Pancreas (tissue), 10 donors: ENCODE measurements at places on chromosomes 1 and 21. TPM values are rescaled to one million over a fixed set of nuclear protein-coding genes. Genes with fewer than 3 reads are reported as not detected.

DNA sequence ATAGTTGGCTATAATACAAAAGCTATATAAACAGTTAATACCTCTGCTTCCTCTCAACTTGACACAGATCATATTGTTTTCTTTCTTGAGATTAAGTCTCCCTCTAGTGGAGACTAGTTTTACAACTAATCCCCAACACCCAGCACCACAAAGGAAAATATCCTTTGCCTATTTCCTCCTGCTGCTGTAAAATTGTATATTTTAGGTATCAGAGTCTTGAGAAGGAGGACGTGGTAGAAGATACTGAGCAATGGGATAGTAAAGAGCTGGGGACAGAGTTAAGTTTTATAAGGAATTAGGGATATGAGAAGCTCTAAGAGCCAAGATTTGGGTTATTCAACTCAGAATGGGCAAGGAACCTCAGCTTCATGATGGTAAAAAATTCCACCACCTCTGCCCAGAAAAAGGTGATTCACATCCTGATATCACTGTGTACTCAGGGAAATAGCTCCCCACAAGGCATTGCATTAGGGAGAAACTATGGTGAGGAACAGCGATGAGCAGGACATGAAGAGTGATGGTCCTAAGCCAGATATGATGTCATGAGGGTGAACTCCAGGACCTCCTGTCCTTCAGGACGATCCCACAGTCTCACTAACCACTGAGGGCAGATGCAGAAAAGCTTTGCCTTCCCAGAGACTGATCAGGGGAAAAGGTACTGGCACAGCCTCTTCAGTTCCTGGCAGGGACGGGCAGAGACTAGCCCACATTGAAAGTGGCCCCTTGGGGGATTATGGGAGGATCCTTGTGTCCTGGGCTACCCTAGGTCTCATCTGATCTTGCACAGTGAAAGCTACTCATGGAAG lies 14.7 kb upstream of the CFAP126 start:
- H3K27ac ChIP-seq: no peak overlapping the region
- H3K4me3 ChIP-seq: no peak overlapping the region
- H3K4me1 ChIP-seq: peaks cover 19% of the 10 kb centered on the region
- H3K36me3 ChIP-seq: no peaks in the 10 kb centered on the region

- no peaks in the 10 kb centered on the region for H3K27me3 ChIP-seq
- H3K4me3 ChIP-seq: no peak overlapping the region
- H3K36me3 ChIP-seq: no peaks in the 10 kb centered on the region
- no peak for DNase-seq
Measured at GRCh38 chr1:200250469-200250868, 159.4 kb downstream of the ZNF281 start.

DNA sequence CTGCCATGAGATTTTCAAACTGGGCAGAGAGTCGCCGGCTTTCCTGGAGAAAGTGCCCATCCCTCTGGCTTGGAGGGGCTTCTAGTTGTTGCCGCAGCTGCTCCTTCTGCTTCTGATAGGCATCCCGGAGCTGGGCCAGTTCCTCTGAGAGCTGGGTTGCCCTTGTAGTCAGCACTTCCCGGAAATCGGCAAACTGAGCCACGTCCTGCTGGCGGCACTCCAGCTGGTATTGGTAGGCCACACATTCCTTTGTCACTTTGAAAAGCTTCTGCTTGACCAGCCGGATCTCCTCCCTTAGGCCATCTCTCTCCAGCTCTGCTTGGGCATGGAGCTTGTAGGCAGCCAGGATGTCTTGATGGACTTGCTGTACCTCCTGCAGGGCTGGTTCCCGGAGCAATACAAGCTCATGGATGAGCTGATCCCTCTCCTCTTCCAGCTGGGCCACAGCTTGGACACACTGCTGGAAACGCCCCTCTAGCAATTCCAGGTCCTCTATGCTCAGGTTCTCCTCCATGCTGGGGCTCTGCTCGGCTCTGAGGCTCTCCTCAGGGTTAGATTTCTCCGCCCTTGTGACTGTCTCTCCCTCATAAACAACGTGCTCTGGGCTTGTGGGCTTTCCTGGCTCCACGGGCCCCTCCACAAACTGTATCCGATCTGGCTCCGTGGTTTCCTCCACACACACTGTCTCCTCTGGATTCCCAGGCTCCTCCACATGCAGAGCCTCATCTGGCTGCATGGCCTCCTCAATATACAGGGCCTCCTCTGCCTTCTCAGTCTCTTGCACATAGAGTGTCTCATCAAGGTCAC lies 7.3 kb downstream of the SYNC start:
- H3K36me3 ChIP-seq: no peaks in the 10 kb centered on the region
- no peaks in the 10 kb centered on the region for H3K27me3 ChIP-seq
- peak; percentile 82 for DNase-seq
- H3K4me1 ChIP-seq: no peaks in the 10 kb centered on the region
- no peak overlapping the region for H3K27ac ChIP-seq

TEKT2 gene
- total RNA-seq: 1.3 TPM

DNA sequence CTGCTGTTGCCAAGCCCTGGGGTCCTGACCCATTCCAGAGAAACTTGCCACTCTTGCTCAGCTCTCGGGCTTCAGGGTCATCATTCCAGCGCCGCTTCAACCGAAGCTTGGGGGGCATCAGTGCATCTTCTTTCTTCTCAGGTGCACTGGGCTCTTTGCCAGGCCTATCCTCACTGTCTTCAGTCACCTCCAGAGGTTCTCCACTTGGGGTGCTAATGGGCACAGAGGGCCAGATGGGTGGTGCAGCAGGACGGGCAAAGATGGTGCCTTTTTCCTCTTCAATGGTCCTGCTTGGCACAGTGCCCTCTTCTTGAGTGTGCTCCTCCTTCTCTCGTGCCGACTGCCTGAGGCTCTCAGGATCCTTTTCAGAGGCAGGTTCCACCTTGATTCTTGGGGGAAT lies 13.3 kb downstream of the ETV3 start:
- no peak overlapping the region for H3K27ac ChIP-seq
- no peaks in the 10 kb centered on the region for H3K36me3 ChIP-seq
- no peak for DNase-seq
- no peaks in the 10 kb centered on the region for H3K4me1 ChIP-seq
- no peaks in the 10 kb centered on the region for H3K27me3 ChIP-seq

HSPG2 gene
- 105 TPM for total RNA-seq

DNA sequence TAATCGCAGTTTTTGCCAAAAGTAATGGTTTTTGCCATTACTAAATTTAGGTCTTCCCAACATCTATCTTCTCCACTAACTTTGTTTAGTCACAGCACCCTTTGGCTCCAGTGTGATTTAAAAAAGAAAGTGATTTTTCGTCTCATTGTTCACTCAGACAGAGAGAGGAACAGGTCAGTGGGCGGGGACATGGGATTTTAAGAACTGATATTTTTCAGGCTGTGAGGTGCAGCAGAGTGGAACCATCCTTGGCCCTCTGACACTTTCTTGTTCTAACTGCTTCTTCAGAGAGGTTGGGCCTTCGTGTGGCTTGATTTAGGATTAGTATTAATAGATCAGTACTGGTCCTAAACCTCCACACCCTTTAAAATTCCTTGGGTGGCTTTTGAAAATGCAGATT lies 38.8 kb downstream of the CASQ2 start:
- no peak overlapping the region for H3K4me3 ChIP-seq
- no peak overlapping the region for H3K27ac ChIP-seq
- no peaks in the 10 kb centered on the region for H3K4me1 ChIP-seq

KLHDC9 gene
- total RNA-seq: 7.9 TPM

- no peak overlapping the region for H3K4me3 ChIP-seq
- H3K36me3 ChIP-seq: no peaks in the 10 kb centered on the region
- H3K27ac ChIP-seq: no peak overlapping the region
- no peaks in the 10 kb centered on the region for H3K4me1 ChIP-seq
- DNase-seq: no peak
Measured at GRCh38 chr1:154774175-154774855, 95.8 kb downstream of the KCNN3 start.

DNA sequence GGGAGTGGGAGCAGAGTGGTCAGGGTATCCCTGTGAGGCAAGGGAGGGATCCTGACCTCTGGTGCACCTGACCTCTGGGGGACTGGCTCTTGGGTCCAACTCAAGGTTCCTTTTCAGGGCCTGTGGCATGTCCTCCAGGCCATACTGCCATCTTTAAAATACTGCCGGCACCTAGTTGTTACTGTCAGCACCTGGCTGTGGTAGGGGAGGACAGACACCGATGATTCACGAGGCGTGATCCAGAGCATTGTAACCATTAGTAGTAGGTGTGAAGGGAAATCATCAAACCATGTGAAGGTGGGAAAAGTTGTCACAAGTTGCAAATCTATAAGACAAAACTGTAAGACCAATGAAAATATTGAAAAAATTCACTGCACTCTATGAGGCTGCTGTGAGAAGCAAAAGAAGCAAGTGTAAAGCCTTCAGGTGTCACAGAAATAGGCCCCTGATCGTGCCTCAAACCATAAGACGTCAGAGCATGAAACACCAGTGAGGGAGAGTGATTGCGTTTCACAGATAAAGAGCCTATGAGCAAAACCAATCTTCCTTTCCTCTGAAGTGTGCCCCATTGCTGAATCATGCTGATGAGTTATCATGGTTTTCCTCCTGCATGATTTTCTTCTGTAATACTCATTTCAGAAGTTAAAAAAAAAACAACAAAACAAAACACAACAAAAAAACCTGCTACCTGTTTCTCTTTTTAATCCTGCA lies 55.3 kb downstream of the CDC7 start:
- H3K4me3 ChIP-seq: no peak overlapping the region
- no peak overlapping the region for H3K27ac ChIP-seq
- no peaks in the 10 kb centered on the region for H3K4me1 ChIP-seq
- no peaks in the 10 kb centered on the region for H3K36me3 ChIP-seq

GRCh38 chr1:37567023-37567422 lies 10.3 kb downstream of the DNALI1 start:
- no peaks in the 10 kb centered on the region for H3K27me3 ChIP-seq
- H3K27ac ChIP-seq: no peak overlapping the region
- H3K36me3 ChIP-seq: peaks cover 35% of the 10 kb centered on the region

GRCh38 chr1:119631086-119631432 lies 17.0 kb downstream of the ZNF697 start:
- no peaks in the 10 kb centered on the region for H3K27me3 ChIP-seq
- DNase-seq: no peak
- peak overlapping the region; percentile 11 for H3K4me3 ChIP-seq
- H3K4me1 ChIP-seq: peaks cover 9% of the 10 kb centered on the region
- peak overlapping the region; percentile 73 for H3K27ac ChIP-seq

DNA sequence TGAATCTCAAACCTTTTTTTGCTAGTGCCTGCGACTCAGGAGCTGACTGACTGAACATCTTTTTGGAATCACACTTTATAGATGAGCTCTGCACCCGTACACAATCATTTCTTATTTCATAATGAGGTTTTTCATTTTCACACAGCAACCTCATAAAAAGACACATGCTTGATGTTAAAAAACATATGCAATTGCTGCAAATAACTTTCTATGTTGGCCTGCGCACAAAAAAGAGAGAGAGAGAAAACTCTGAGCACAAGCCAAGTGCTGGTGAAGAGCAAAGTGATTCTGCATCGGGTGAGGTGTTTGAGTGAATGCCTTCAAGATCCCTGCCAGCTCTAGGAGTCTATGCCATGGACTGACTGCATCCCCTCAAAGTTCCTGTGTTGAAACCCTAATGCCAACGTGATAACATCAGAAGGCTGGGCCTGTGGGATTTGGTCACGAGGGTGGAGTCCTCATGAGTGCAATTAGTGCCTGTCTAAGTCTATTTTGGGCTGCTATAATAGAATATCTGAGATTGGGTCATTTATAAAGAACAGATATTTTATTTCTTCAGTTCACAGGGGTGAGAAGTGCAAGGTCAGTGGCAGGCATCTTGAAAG lies 36.6 kb downstream of the C1orf87 start:
- H3K4me3 ChIP-seq: no peak overlapping the region
- H3K4me1 ChIP-seq: no peaks in the 10 kb centered on the region
- no peaks in the 10 kb centered on the region for H3K36me3 ChIP-seq
- H3K27me3 ChIP-seq: no peaks in the 10 kb centered on the region
- no peak overlapping the region for H3K27ac ChIP-seq

LCE3E gene
- total RNA-seq: not detected

BCL2L15 gene
- 14.1 TPM for total RNA-seq

DNA sequence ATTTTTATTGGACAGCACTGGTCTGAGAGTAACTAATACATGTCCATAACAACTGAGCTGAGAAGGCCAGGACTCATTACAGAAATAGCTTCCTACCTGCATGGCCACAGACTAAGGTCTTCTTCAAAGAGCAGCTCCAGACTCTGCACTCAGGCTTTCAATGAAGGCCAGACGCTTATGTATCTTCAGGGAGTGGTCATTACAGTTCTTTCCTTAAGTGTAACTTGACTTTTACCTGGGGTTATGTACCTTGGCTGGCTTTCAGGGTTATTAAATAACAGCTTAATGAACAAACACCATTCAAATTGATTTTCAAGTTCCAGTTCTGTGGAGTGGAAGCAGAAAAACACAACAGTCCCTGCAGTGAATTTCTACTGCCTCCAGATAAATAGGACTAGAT lies 23.8 kb upstream of the SLC22A15 start:
- peaks cover 8% of the 10 kb centered on the region for H3K4me1 ChIP-seq
- H3K27me3 ChIP-seq: no peaks in the 10 kb centered on the region
- no peak overlapping the region for H3K27ac ChIP-seq
- DNase-seq: no peak
- H3K4me3 ChIP-seq: no peak overlapping the region
- no peaks in the 10 kb centered on the region for H3K36me3 ChIP-seq

S100A7 gene
- not detected for total RNA-seq

DNA sequence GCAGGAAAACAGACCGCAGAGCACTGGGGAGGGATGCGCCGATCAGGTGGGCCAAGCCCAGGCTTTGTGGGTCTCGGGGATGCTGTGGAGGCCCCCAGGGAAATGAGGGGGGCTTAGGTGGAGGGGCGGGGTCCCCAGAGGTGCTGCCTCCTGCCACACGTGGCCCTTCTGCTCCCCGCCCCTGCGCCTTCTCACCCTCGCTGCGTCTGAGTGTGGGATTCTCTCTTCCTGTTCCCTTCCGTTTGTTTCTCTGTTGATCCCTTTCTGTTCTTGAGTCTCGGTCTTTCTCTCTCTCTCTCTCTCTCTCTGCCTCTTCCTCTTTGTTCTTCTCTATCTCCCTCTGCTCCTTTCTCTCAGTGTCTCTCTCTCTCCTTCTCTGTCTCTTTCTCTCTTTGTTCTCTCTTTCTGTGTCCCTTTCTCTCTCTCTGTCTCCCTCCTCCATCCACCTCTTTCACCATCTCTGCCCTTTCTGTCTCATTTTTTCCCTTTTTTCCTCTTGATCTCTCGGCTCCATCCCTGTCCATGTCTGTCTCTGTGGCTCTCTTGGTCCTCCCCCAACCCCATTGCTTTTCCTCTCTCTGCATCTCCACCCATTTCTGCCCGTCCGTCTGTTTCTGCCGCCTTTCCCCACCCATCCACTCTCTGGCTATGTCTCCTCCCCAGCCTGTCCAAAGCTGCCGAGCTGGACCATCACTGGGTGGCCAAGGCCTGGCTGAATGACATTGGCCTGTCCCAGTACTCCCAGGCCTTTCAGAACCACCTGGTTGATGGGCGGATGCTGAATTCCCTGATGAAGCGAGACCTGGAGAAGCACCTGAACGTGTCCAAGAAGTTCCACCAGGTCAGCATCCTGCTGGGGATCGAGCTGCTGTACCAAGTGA lies 52.4 kb upstream of the TMEM51 start:
- DNase-seq: no peak
- H3K4me3 ChIP-seq: no peak overlapping the region
- no peaks in the 10 kb centered on the region for H3K27me3 ChIP-seq
- H3K36me3 ChIP-seq: no peaks in the 10 kb centered on the region

GRCh38 chr1:190477762-190478148 lies at the start of gene BRINP3:
TSS of gene BRINP3 (minus strand) at chr1:190477864.
- H3K27me3 ChIP-seq: peaks cover 6% of the 10 kb centered on the region
- no peaks in the 10 kb centered on the region for H3K36me3 ChIP-seq
- H3K4me3 ChIP-seq: no peak within 1 kb of the TSS
- no peaks in the 10 kb centered on the region for H3K4me1 ChIP-seq
- no peak within 1 kb of the TSS for H3K27ac ChIP-seq

- H3K27me3 ChIP-seq: no peaks in the 10 kb centered on the region
- H3K27ac ChIP-seq: no peak overlapping the region
- no peaks in the 10 kb centered on the region for H3K36me3 ChIP-seq
- H3K4me1 ChIP-seq: no peaks in the 10 kb centered on the region
- no peak overlapping the region for H3K4me3 ChIP-seq
Measured at GRCh38 chr1:204709021-204709420, 23.5 kb upstream of the LRRN2 start.
